ENCODE measurements at places on chromosomes 12 and 14. TPM values are rescaled to one million over a fixed set of nuclear protein-coding genes. Genes with fewer than 3 reads are reported as not detected.

The RNASE3 gene
- total RNA-seq, result 0.60 TPM

The TMEM132C gene
- total RNA-seq, result 1.1 TPM

The SIX4 gene
- total RNA-seq, result 3.2 TPM

The CLEC1B gene
- not detected for total RNA-seq

The IFNG-AS1 gene
- total RNA-seq, result not detected

The MYF6 gene
- total RNA-seq, result not detected

The KRT79 gene
- total RNA-seq, result not detected

The EIF2S3B gene
- 0.33 TPM for total RNA-seq

The CLEC9A gene
- not detected for total RNA-seq

The MMP19 gene
- 48.7 TPM for total RNA-seq

The SRGAP1 gene
- total RNA-seq, result 11.2 TPM
